ENCODE measurements at places on chromosomes 11 and 22.

DNA sequence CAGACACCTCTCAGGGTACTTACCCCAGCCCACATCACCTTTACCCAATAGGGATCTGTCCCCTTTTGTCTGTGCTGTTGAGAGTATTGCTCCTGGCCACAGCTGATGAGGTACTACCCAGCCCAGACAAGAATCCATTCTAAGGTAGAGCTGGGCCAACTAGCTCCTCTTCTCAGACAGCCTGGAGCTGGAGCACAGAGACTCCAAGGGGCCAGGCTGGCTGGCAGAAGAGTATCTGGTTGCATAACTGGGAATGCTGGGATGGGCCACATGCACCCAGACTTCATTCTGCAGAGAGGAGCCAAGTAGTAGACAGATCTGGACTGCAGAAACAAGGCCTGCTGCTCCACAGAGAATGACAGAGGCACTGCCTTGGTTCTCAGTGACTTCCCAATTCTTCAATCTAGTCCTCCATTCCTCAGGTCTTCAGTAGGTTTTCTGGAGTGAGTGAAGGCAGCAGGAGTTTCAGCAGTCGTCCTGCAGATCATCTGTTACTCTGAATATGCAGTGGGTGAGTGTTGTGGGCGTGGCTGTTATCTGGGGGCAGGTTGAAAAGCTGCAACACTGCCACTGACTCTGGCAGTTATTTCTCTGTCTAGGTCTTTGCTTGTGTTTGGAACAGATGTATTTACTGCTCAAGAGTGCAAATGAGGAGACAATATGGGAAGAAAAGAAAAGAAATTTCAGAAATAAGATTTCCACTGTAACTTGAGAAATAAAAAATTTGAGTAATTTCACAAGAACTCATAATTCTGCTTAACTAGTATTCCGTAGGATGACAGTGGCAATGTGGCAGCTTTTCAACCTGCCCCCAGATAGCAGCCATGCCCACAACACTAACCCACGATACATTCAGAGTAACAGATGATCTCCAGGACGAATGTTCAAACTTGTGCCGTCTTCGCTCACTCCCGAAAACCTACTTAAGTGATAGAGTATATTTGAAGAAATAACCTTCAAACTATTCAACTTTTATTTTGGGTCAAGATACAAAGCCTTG is 34.9 kb downstream of the MAPK1 start:
- no peak for DNase-seq

- no peak for DNase-seq
Observed at GRCh38 chr22:36201630-36202319, at the start of gene APOL4. Gene APOL4 (minus strand): TSS chr22:36201809. CDS start chr22:36201734, 75 bp downstream.

DNA sequence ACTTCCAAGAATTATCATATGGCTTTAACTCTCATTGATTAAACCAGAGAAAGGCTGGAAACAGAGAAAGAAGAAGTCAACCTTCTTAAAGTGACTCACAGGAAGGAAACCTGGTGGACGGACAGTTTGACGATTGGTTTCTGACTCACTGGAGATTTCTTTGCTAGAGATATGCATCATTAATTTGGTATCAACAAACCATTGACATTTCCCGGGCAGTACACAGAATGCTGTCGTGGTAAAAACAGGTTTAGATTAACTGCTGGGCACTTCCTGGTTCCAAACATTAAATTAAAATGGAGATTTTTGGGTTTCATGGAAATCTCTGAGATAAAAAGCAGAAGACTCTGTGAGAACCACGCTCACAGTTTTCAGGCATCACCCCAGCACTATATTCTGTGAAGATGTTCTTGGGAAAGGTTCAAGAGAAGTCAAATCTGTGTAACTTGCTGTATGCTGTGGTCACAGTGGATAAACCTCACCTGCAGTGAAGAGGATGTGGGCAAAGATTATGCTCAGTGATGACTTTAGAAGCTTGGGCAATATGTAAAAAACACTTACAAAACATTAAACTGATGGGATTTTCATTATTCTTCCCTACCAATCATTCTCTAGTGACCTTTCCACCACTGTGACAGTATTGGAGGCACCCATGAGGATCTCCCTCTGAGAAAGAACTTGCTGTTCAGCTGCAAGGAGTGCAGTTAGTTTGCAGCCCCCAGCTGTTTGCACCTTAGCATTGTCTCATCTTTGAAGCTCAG is 61.1 kb upstream of the CD44 start:
- DNase-seq: peak; percentile 19

- peak; percentile 50 for DNase-seq
Observed at GRCh38 chr22:37282385-37282677, at the start of gene CYTH4. Gene CYTH4 (plus strand): TSS chr22:37282508. CDS start chr22:37282570, 62 bp downstream.

GRCh38 chr11:125286486-125286885 is 121.9 kb downstream of the PKNOX2 start:
- no peak for DNase-seq
